Effector memory CD8-positive, alpha-beta T cell (primary cell): ENCODE measurements at places on chromosomes 6 and 20.

- no peak for DNase-seq
These were observed 48.5 kb upstream of the EDN1 start for GRCh38 chr6:12241493-12242175.

- DNase-seq: no peak
These were observed 104.0 kb downstream of the TENT5A start for GRCh38 chr6:81648502-81648901.

DNA sequence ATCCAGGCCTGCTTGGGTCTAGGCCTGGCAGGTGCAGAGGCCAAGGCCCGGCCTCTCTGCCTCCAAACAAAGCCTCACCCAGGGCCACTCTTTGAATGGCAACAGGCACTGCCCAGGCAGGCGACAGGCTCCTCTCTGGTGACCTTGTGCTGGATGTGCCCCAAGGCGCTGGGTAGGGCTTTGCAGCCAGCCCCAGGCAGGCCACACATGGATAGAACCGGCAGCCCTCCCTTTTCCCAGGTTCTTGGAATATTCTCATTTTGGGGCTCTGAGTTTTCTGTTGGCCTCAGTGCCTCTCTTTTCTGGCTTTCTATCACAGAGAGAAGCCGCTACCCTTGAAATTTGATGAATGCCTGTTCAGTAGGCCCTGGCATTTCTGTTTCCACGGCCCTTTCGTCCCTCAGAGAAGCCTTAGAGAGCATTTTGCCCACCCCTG is 18.9 kb downstream of the PKIG start:
- DNase-seq: no peak

GRCh38 chr6:118722829-118723813 is 71.7 kb upstream of the CEP85L start:
- DNase-seq: no peak

GRCh38 chr6:127967708-127968107 is 66.8 kb upstream of the THEMIS start:
- DNase-seq: no peak

GRCh38 chr20:24257171-24257570 is 212.3 kb upstream of the SYNDIG1 start:
- DNase-seq: no peak

- no peak for DNase-seq
These were observed 112.0 kb upstream of the CARMIL1 start for GRCh38 chr6:25166955-25167748.

- no peak for DNase-seq
These were observed 105.4 kb downstream of the OGFRL1 start for GRCh38 chr6:71393981-71394432.

DNA sequence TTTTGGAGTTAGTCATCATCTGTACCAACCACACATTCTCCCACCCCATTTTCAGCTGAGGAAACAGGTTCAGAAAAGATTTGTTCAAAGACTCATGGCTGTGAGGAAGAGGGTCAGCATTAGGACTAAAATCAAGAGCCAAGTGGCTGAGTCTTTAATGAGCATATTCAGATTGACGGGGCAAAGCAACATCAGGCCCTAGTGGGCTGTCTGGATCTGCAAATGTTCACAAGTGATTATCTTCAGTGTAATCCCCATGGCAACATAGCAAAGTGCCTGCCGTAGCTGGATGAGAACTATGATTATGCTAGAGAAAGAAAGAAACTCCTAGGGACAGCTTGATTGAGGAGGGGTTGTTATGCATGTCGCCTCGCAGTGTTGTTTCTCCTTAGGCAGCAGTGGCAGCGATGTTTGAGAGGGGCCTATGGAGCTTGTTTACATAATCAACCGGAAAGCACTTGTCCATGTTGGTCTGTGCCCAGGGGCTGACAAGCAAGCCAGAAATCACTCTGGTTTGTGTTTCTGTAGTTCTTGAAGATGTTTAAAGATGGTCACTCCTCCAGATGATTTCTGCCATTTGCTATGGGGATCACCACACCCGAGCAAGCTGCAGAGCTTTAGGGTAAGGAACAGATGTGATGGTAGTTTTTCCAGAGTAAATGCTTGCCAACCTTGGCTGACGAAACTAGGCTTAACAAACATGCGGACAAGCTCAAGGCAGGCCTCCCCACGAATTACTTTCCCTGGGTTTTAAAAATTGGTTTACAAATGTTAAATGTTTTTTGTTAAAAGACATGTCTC is 124.3 kb upstream of the MLIP start:
- no peak for DNase-seq

- DNase-seq: no peak
These were observed 3.5 kb downstream of the GFRA4 start for GRCh38 chr20:3659492-3660261.

DNA sequence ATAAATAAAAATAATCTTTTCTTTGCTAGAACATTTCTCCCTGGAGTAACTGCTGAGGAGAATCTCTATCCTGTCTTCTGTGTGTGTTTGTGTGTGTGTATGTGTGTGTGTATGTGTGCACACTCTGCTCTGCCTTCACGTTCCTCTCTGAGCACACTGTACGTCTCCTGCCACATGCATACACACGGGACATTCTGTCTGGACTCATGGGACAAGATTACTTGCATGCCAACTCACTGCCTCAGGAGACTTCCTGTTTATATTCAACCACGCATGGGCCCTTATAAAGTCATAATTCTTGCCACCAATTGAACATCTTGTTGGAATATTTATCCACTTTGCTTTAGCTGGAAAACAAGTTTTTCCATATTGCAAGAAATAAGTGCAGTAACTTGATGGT is 930.6 kb downstream of the KIF16B start:
- DNase-seq: no peak

DNA sequence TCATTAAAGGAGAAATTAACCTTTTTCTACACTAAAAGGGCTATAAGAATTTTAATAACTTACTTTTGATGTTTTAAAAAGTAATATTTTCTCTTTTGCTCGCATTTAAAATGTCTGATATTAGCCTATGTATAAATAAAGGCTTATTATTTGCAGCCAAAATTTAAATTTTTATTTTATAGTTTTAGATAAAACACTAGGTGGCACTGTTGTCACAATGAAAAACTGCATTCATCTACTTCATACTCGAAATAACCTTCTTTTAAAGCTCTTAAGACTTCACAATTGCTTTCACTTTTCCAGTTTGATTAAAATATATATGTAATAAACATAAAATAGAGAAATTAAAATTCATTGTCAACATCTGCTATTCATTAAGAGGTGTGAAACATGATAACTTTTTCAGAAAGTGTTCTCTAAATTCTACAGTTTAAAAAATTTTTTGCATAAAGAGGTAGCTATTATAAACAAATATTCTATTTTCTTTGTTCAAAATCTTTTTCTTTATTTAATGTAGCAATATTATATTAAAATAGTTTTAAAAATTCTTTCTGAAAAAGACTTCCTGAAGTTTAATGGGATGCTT is 78.8 kb upstream of the DEFB112 start:
- no peak for DNase-seq

- no peak for DNase-seq
These were observed 979.2 kb upstream of the GJE1 start for GRCh38 chr6:141153563-141153962.

DNA sequence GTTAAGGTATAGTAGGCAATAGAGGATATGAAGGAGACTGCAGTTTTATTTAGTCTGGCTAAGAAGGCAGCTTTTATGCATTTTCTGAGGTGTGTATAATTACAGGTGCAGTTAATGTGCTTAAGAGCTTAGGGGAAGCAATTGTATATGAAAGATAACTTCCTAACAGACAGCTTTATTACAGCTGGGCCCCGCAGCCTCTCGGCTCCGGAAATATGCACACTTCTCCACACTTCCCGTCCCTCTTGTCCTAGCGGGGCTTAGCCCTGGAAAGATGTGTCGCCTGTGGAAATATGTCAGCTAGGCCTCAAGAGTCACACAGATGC is 178.4 kb upstream of the ARID1B start:
- no peak for DNase-seq

DNA sequence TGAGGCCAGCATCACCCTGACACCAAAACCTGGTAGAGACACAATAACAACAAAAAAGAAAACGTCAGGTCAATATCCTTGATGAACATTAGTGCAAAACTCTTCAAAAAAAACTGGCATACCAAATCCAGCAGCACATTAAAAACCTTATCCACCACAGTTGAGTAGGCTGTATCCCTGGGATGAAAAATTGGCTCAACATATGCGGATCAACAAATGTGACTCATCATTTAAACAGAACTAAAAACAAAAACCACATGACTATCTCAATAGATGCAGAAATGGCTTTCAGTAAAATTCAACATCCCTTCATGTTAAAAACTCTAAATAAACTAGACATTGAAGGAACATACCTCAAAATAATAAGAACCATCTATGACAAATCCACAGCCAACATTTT is 59.6 kb upstream of the PHIP start:
- DNase-seq: no peak

DNA sequence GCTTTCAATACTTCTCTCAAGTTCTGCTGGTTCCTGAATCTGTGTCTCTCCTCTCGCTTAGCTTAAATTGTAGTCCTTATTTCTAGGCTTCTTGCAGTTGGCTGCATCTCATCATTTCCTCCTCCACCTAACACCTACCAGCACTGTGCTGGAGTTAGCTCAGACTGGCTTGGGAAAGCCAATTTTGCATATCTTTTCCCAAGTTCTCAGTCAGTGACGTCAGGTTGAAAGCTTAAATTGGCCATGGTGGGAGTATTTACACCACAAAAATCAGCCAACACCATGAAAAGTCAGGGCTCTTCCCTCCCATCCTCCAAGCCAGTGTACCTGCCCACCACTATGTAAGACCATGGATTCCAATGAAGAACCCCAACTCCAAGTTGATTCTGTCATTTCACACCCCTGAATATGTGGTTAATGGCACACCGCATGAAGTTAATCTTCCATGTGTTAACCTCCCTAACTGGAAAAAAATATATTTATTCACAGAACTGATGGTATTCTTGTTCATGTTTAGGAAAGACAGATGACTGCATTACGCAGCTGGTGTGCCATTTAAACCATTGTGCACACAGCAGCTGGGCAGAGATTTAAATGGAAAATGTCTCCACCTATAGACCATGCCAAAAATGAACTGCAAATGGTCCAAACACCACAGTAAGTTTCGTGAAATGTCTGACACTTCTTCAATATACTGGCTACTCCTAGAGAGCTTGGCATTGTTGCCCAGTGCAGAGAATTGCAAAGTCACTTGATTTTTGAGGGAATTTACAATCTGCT is 274.1 kb upstream of the MAP3K7 start:
- no peak for DNase-seq

DNA sequence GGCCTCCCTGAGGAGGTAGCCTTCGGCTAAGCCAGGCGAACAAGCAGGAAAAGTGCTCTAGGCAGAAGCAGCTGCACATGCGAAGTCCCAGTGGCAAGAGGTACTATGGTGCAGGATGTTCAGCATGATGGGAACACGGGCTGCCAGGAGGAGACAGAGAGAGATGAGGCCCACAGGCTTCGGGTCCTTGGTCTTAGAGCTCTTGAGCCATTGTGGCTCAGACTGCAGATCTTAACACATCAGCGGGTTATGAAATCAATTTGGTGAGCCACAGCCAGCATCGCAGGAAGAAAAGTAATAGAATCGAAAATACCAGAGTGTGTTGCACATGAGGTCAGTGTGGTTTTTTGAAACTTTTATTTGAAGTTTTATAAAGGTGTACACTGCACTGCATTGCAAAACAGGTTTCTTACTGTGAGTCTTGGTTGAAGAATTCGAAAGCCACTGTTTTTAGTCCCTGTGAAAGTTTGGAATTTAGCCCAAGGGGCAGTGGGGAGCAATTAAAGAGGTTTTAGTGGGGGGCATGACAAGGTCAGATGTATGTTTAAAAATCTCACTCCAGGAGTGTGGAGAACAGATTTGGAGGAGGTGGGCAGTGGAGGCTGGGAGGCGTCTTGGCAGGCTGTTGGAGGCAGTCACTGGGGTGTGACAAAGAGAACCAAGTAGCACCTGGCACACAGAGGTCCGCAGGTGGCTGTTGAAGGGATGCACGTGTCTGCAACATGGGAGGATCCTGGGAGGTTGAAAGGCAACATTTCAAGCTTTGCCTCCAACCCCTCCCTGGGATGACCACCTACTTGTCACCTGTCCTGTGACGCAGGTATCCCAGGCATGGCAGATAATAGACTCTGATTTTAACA is 69.3 kb downstream of the EYA2 start:
- DNase-seq: no peak

GRCh38 chr20:49285813-49286494 is 8.1 kb upstream of the ZNFX1 start:
- DNase-seq: no peak
